ENCODE measurements at places on chromosomes 13 and 19. TPM values are rescaled to one million over a fixed set of nuclear protein-coding genes. Genes with fewer than 3 reads are reported as not detected.

Gene SLC17A7
- total RNA-seq = 13.9 TPM

Gene KLF12
- 49.3 TPM for total RNA-seq

Gene ZNF841
- total RNA-seq = 52.6 TPM

Gene LRRC63
- 2.0 TPM for total RNA-seq

Gene ZMYM2
- 180 TPM for total RNA-seq

Gene ZNF724
- total RNA-seq = 24.1 TPM

Gene COL5A3
- 0.82 TPM for total RNA-seq

Gene LATS2
- total RNA-seq = 1.2 TPM

Gene PDX1
- not detected for total RNA-seq

Gene F10
- total RNA-seq = 0.82 TPM

Data from frontal cortex (tissue), 4 donors.